Thymus (tissue), 14 donors: ENCODE measurements at places on chromosomes 12 and 14. TPM values are rescaled to one million over a fixed set of nuclear protein-coding genes. Genes with fewer than 3 reads are reported as not detected.

Gene GPR84
- 0.62 TPM for polyA plus RNA-seq

GRCh38 chr12:130186651-130187268, 24.5 kb downstream of the FZD10 start:
- DNase-seq, result no peak

Gene CCDC175
- not detected for polyA plus RNA-seq

DNA sequence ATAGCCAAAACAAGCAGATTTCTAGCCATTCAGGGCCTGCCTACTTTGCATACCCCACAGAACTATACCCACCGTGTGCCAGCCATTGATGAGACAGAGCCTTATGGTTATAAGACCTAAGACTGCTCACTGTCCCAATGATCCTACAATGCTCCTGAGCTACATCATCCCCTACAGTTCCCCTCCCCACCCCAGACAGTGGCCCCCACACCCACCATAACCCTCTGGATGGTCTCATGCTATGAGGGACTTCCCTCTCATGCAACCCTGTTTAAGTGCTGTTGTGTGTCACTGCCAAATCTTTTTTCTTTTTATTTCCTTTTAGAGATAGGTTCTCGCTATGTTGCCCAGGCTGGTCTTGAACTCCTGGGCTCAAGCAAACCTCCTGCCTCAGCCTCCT, 75.9 kb downstream of the CHST11 start:
- no peak for DNase-seq

Gene LRRC10
- polyA plus RNA-seq, result 0.05 TPM

Gene RNASE7
- 1.6 TPM for polyA plus RNA-seq

DNA sequence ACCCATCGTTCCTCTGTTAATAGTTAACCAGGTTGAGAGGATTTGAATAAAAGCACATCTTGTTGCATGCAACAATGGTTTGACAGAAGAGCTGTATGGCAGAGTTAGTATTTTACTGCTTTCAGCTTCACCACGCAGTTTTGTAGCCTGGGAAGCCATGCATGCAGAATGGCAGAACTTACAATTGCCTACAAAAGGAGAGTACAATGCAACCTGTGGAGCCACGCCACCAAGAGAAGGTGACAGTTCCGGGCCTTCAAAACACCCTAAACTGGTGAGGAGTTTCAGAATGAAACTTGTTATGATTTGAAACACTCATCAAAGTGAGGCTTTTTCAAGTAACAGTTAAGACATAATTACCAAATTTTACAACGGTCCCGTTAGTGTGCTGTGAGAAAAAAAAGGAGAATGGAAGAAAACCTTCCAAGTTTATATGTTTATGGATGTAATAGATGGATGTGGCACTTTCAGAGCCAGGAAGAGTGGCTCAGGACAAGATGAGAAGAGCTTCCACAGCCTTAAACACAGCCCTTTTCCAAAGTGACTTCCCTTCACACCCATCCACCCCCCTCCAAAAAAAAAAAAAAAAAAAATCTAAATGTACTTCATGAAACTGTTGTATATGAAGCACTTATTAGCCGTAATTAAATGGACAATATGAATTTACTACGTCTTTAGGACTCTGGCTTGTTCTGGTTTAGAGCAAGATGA, 158.7 kb downstream of the EGLN3 start:
- DNase-seq, result no peak

GRCh38 chr12:80763874-80764273, 47.2 kb downstream of the MYF5 start:
- peak; percentile 2 for DNase-seq

Gene NYNRIN
- 4.3 TPM for polyA plus RNA-seq

- DNase-seq, result no peak
Measured at GRCh38 chr14:101715210-101716076, 46.1 kb upstream of the PPP2R5C start.

DNA sequence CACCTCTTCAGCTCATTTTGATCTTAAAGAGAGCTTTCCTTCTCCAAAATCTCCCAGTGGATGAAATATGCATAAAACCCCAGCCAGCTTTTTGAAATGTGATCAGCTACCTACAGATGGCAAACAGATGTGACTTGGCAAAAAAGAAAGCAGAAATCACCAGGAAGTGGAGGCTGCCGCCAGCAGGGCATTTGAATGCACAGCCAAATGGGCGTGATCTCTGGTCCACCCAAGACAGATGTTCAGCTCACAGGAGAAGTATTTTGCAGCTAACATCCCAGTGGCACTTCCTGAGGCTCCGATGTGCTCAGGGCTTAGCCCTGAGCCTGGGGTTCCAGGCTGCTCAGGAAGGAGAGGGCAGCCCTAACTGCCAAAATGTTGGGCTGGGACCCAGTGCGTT, 78.3 kb downstream of the LGMN start:
- DNase-seq, result no peak

- DNase-seq, result peak; percentile 61
Measured at GRCh38 chr14:106436310-106436905, 910.0 kb downstream of the TMEM121 start.

DNA sequence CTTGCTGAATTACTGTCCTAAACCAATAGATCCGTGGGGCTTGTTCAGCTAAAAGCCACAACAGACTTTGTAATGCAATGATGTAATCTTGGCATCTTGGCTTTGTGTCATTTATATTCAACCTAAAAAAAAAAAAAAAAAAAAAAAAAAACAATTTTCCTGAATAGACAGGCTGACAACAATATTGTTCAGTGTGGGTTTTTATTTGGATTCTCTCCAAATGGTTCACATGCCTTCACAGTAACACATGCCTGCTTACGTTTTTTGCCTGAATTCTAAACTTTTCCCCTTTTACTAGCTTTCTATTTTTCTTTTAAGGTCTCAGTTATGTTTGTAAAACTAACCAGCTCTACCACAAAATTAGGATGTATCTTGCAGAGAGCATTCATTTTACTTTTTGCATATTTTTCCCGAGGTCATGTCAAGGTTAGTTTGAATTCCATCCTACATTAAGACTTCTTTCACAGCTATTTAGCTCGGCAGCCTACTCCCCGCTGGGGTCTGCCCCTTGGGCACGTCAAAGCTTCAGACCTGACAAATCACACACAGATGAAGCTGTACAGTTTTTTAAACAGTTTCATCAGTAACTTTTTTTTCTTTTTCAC, 213.7 kb upstream of the NPAS3 start:
- DNase-seq, result no peak

DNA sequence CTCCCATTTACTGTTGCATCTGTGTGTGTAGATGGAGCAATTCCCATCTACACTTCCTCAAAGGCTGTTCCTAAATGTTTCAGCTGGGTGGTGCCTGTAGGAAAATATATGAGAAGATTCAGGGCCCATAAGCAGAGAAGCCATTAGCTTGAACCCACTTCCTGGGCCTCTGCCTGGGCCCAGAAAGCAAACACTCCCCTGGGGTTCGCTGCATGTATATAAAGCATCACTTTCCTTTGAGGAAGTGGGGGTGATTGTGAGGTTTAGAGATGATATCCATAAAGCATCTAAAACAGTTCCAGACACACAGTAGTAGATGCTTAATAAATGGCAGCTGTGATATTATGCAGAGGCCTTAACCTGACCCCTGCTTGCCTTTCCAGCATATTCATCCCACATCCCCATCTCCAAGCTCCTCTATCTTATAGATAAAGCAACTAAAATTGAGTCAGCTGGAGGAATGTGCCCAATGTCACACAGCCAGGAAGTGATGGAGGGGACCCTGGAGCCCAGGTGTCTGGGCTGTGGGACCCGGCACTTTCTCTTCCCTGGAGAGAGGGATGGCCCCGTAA, 280.0 kb upstream of the CRY1 start:
- DNase-seq, result no peak

Gene ARHGDIB
- 820 TPM for polyA plus RNA-seq

Gene CMTM5
- polyA plus RNA-seq, result 0.37 TPM

GRCh38 chr12:120007272-120007671, 18.2 kb downstream of the BICDL1 start:
- DNase-seq, result no peak

Gene ATN1
- 30.3 TPM for polyA plus RNA-seq

Gene C12orf50
- polyA plus RNA-seq, result 0.18 TPM

DNA sequence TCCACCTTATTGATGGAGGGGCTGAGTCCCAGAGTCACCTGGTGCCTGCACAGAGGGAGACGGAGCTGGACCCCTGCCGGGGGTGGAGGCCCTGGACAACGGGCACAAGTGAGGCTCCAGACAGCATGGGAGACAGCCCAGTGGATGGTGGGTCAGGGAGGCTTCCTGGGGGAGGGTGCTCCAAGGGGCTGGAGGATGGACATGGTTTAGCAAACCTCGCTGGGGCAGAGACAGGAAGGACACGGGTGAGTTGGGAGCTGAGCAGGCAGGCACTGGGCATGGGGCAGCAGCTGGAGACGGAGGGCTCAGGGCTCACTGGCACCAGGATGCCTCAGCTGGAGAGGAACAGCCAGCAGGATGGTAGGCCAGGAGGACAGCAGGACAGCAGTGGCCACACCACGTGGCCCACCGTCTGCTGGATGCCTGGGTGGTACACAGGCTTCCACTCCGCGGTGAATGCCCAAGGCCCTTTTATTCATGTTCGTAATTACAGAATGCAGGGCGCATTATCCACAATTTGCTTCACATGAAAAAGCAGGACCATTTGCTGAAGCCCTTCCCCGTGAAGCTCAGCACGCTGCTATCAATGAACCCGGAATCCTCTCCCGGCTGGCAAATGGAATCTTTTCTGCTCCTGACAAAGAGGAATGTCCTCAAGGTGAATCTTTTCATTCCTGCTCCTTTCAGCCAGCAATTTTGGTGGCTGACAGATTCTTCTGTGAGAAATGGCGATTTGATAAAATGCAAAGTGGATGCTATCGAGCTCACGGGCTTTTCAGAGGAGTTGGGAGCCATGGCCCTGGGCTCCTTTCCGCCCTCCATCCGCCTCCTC, 138.1 kb upstream of the C14orf180 start:
- DNase-seq, result no peak

DNA sequence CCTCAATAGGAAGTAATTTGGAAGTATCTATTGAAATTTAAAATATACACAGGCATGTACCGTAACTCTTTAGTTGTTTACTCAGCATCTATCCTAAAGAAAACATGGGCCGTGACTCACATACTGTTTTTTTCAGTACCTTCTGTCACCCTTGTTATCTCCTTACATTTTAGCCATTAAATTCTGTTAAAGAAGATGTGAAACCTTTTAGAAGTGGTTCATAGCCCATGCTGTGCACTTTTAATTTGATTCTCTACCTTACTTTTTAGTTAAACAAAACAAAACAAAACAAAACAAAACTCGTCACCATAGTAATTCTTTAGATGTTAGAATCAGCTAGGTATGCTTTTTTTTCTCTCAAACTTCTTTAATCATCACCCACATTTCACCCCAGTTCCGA, 494.4 kb upstream of the RGS6 start:
- no peak for DNase-seq

- DNase-seq, result no peak
Measured at GRCh38 chr12:2335109-2335508, 282.3 kb downstream of the CACNA1C start.

Gene TAS2R9
- polyA plus RNA-seq, result not detected

GRCh38 chr14:69321601-69322330, 61.8 kb downstream of the GALNT16 start:
- no peak for DNase-seq

GRCh38 chr12:92122941-92123779, 22.5 kb downstream of the BTG1 start:
- DNase-seq, result no peak

DNA sequence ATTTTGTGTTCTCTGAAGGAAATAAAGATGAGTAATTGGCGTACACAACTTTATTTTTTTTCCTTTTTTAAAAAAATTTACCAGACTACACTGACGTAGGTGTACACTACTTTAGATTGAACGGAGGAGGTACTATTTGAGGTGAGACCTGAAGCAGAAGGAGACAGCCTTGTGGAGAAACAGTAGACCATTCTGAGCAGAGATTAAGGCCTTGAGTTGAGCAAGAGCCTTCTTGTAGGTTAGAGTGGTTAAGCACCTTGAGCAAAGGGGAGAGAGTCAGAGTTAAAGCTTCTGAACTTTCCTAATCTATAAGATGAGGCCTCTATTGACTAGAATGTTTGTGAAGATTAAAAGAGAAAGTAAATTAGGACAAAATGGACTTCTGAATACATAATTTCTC, 2.5 kb downstream of the LEMD3 start:
- no peak for DNase-seq

- peak; percentile 17 for DNase-seq
Measured at GRCh38 chr14:96100161-96101064, 61.3 kb downstream of the C14orf132 start.

- DNase-seq, result peak; percentile 40
Measured at GRCh38 chr12:101671157-101671791, 26.2 kb upstream of the CHPT1 start.

DNA sequence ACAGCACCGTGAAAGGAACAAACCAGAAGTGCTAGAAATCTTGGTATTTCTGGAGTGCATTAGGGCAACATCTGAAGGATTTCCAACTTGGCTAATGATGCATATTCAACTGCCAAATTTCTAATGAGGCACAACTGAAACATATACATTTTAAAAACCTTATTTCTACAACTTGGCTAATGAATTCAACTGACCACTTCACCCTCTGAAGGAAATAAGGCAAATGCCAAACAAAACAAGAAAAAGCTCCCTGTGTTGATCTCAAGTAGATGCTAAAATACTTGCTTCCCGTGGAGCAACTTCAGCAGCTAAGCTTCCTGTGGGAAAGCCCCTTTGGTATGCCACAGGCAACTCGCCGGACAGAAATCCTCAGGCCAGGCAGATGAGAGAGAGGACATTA, 167.1 kb downstream of the TTC7B start:
- DNase-seq, result no peak

DNA sequence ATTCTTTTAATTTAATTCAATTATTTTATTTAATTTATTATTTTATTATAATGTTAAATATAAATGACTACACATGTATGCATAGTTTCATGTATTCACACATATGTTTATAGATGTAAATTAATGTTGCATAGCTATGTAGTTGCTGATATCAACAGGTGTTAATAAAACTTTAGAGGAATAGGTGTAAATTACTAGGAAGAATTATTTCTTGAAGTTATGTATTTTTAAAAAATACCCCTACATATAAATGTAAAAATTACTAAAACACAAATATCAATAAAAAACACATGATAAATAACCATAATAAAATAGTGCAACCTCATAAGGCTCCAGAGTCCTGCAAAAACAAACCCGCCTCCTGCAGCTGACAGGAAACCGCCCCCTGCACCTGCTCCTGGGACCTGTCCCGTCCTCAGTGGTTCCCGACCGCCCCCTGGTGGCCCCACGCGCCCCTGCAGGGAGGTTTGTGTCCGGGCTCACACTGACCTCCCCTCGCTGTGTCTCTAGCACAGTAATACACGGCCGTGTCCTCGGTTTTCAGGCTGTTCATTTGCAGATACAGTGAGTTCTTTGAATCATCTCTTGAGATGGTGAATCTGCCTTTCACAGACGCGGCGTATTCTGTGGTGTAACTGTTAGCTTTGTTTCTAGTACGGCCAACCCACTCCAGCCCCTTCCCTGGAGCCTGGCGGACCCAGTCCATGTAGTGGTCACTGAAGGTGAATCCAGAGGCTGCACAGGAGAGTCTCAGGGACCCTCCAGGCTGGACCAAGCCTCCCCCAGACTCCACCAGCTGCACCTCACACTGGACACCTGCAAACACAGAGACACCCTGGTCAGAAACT, 1264.0 kb downstream of the TMEM121 start:
- peak; percentile 83 for DNase-seq
